ENCODE measurements at places on chromosomes 16 and 17. TPM values are rescaled to one million over a fixed set of nuclear protein-coding genes. Genes with fewer than 3 reads are reported as not detected.

DNA sequence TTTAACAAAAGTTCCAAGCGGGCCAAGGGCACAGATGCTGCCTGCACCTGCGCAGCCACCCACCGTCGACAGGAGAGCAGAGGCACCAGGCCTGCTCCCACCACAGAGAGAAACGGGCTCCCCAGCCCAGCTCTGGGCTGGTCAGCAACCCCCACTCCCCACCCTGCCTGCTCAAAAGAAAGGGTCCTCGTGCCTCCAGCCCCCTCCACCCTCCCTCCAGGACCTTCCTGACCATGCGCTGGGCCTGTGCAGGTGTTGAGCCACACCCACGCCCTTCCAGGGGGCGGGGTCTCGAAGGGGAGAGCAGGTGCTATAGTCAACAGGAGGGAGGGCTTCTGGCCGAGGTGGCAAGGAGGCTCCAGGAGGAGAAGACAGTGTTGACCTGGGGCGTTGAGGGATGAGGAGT lies 25.3 kb downstream of the ZNF778 start:
- no peak for DNase-seq

DNA sequence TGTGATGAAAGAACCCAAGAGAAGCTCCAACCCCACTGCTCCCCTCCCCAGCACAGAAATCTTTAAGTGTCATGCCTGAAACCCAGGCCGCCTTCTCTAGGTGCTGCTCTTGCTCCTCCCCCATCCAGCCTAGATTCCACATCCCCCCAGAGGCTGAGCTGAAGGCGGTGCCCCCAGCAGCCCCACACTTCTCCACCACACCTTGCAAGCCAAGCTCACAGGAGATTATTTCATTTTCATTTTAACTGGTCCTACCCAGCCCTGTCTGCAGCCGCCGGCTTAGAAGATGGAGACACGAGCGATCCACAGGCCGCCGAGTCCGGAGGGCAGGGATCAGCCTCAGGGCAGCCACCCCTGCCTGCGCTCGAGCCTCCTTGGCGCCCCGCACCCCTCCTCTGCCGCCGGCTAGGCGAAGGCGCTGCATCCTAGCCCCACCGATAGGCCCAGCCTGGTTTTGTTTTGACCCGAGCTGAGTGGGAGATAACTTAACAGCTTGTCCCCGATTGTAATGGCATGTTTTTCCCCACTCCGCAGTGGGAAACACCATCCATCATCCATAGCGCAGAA lies 125.3 kb downstream of the RBFOX3 start:
- DNase-seq: no peak

Gene NT5M
- total RNA-seq: 0.28 TPM

GRCh38 chr17:43616852-43617251 lies 44.9 kb downstream of the MEOX1 start:
- DNase-seq: no peak

Gene GAST
- not detected for total RNA-seq

Gene MRC2
- total RNA-seq: 37.5 TPM

- no peak for DNase-seq
These were observed 27.3 kb downstream of the GRIN2C start for GRCh38 chr17:74832421-74832820.

DNA sequence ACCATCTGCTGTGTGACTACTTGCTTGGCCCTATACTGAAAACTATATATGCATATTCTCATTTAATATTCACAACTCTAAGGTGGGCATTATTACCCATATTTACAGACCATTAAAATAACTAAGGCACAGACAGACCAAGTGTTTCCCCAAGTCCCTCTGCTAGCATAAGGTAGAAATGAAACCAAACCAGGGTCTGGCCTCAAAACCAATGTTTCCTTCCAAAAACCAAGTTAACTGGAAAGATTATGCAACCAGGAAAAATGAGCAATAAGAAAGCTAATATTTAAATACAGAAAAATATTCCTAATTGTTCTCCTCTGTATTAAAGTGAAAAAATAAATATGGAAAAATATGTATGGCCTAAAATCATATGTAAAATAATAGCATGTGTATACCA lies 50.1 kb downstream of the XPO6 start:
- DNase-seq: no peak

DNA sequence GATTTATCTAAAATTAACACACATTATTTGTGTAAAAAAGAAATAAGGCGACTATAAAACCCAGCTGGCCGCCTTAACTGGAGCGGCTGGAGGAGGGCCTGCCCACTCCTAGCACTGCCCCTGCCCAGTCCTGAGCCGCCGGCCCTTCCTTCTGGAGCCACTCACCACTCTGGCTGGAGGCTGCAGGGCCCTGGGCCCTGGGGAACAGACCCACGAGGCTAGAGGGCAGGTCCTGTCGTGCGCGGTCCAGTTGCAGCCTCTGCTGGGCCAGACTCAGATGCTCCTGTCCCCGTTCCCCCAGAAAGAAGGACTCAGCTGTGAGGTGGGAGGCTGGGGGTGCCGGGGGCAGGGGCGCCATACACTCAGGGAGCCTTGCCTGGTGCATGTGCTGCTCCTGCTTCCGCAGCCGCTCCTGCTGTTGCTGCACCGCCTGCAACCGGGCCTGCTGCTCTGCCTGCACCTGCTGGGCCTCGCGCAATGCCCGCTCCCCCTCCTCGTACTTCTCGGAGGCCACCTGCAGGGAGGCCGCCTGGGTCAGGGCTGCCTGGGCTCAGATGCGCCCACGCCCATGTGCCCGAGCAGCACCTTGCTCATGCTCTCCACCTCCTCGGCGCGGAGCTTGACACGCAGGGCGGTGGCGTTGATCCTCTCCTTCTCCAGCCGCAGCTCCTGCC lies 9.0 kb upstream of the MRPL38 start:
- DNase-seq: no peak

Gene FGF11
- total RNA-seq: 0.18 TPM

Gene PRSS8
- not detected for total RNA-seq

Gene PLA2G10
- total RNA-seq: not detected

DNA sequence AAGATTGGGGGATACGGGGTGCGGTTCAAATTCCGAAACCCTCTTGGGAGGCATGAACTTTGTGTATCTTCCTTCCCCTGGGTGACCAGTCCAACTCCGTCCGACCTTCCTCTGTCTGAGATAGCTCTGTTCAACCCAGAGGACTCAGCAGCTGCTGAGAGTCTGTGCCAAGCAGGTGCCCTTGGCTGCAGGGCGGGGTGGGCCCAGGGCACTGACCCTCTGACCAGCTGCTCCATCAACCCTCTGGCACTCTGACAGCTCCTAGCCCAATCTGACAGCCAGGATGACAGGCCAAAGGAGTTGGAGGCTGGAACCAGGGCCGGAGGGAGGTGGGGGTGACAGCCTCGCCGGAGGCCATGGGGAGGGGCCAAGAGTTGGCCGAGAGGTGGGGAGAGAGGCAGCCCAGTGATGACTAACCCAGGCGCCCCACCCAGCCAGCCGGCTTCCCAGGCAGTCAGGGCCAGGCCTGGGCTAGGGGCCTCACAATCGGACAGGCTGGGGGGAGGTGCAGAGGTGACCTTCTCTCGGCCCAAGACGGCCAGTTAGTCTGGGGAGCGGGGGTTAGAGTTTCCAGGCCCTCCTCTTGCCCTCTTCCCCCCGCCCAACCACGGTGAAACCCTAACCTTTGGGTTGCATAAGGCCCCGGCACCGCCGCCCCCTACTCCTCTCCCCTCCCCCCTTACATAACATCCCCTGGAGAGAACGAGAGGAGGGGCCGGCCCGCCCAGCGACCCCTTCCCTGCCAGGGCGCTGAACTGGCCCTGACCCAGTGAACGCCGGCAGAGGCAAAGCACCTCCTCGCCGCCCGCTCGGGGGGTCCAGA lies 5.0 kb upstream of the TLCD2 start:
- DNase-seq: peak; percentile 88

DNA sequence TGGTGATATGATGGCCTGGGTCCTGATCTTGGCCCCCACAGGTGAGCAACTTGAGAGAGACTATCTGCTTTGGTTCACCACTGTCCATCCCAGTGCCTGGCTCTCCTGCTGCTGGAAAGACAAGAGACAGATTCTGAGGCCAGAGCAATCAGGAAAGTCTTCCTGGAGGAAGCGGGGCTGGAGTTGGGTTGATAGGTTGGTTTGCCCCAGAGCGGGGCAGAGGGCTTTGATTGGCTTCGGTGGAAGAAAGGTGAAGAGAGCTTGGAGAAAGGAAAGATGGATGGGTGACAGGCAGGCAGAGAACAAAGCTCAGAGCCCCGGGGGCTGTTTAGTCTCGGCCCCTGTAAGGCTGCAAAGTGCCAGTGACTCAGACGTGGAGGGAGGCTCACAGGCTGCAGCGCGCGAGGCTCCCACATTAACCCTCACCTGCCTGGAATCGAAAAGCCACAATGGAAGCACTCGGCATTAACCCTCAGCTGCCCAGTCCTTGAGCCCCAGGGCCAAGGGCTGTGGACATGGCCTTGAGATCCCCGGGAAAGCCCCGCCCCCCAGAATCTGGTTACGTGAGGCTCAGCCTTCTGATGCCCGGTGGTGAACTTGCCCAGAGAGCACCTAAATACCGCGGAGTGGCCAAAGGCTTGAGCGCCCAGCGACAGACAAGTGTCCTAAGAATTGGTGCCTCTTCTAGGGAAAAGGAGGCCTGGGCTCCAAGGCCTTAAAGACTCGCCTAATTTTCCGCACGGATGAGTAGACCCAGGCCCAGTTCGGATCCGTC lies 996 bp upstream of the CPNE2 start:
- peak; percentile 53 for DNase-seq

Gene TCAP
- total RNA-seq: under 0.01 TPM

Gene DHRS7C
- not detected for total RNA-seq

Gene NRN1L
- not detected for total RNA-seq

Gene SKA2
- 38.7 TPM for total RNA-seq

GRCh38 chr17:30334421-30334820 lies 564 bp upstream of the TMIGD1 start:
- no peak for DNase-seq

- peak; percentile 21 for DNase-seq
These were observed 20.1 kb downstream of the UNC119 start for GRCh38 chr17:28532050-28532960.

GRCh38 chr17:19303367-19303776 lies 59.2 kb downstream of the B9D1 start:
- DNase-seq: no peak

Gene RASL10B
- total RNA-seq: 3.6 TPM

Gene CCR7
- 0.36 TPM for total RNA-seq

- DNase-seq: no peak
These were observed 165.6 kb downstream of the MAP2K6 start for GRCh38 chr17:69579961-69580677.

Gene MT1F
- total RNA-seq: not detected

DNA sequence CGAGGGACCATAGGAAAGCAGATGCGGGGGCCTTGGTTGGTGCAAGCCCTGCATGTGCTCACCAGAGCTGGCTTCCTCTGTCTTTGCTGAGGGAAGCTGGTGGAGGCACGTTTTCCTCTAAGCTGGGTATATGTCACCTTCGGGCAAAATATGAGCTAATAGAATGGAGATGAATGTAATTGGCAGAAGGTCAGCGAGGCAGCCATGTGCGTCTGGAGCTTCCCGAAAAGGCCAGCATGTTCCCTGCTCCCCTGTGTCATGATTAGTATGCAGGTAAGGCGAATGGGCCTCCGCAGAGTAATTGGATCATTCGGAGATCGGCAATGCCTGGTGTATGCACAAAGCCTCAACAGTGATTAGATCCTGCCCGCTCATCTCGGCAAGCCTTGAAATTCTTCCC lies 806.2 kb upstream of the EEF2KMT start:
- DNase-seq: no peak

GRCh38 chr16:85285681-85286065 lies 173.4 kb upstream of the CIBAR2 start:
- DNase-seq: no peak

Gene LRRC37A
- total RNA-seq: 0.56 TPM

Gene TMED6
- not detected for total RNA-seq

Gene TNFRSF17
- total RNA-seq: not detected

DNA sequence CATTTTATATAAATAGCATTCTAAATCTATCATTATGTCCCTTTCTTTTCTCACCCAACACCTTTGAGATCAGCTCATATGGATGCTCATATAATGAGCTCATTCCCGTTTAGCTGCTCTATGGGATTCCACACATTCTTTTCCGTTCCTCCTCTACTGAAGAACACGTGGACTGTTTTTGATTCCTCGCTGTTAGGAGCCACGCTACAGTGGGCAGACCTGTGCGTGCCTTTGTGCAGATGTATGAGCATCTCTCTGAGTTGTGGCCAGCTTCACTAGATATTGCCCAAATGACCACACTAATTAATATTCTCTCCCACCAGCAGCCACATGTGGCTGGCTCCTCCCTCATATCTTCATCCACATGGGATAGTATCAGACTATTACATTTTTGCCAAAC lies 6.0 kb upstream of the TNFRSF13B start:
- DNase-seq: peak; percentile 38

Gene TBC1D3D
- total RNA-seq: not detected

DNA sequence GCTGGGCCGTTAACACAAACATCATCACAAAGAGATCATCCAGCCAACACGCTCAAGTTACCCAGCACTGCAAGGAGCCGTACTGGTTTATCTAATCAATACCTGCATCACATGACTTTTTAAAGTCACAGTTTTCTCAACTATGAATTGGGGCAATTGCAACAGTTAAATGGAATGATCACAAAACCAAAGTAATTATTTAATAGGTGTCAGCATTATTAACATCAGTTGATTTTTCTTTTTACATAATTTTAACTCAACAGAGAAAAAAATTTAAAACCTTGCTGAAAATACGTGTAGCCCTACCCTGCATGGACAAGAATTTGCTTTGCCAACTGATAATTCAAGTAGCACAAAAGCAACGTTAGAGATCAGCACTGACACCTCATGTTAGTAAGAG lies 95.7 kb upstream of the SOX9 start:
- no peak for DNase-seq
